Stimulated activated CD4-positive, alpha-beta T cell treated with anti-CD3 and anti-CD28 coated beads, Interleukin-12 subunit alpha, Interleukin-12 subunit beta, amount 100 ng/mL, for 48 hours (primary cell): ENCODE measurements at places on chromosomes 2 and 18.
A peak's percentile ranks its signal among the peaks of the same experiment; 100 is the strongest.

DNA sequence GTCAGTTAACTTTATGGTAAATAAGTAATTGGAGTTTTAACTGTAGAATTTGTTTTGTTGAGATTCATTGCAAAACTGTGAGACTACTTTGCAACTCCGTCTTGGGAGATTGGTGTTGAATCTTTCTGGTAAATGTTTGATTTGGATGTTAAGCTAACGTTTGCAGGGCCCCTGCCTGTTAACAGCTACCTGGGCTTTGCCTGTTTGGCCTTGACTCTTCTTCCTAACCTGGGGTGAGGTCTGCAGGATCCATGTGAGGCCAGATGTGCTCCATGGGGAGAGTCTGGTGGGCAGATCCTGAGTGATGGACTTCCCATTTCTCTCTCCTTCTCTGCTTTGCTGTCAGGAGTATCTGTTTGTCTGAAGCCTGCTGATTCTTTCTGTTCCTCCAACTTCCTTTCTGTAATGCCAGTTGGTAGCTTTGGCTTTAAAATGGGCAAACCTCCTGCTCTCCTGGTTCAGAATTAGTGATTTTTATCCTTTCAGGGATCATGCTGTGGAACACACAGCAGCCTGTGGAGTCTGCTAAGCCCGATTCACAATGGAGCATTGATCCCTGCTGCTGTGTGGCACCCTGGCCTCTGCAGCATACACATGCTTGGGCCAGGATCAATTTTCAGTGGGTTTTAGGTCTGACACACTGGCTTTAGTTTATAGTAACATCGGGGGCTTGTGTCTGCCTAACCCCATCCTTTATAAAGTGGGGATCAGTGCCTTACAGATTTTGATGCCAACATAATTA lies 36.3 kb downstream of the PTPRM start:
- no peak for DNase-seq

GRCh38 chr18:28143725-28144124 lies 33.2 kb downstream of the CDH2 start:
- no peak for DNase-seq

DNA sequence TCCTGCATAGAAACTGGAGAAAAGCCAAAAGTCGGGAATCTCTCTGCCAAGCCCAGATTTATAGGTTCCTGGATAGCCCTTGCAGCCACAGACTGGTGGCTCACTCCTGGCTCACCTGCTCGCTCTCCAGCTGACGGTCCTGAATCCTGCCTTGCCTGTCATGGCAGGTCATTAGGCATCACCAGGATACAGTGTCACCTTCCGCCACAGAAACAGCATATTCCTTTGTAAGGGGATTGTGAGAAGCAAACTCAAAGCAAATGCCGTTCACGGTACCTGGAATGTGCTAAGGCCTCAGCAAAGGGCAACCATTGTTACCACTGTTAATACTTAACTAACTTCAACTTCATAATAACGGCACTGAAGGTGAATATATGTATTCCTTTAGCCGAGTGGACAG lies 57.1 kb upstream of the GPR45 start:
- DNase-seq = no peak

DNA sequence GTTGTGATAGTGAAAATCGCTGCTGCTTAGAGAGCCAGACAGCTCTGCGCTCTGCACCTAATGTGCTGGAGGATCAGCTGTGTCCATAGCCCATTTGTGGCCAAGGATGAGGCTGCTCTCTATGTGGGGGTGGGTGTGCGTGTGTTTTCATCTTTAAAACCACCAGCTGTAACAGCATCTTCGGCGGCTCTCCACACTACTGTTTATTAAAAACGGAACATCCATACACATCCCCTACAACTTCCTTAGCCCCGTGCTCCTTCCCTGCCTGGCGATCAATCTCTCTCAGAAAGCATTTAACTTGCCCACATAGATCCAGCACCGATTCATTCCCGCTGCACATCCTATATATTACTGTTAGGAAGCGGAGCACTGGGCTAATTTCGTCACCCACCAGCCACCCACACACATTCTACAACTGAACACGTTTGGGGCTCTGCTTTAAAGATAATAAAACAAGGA lies 1.6 kb downstream of the CELF4 start:
- DNase-seq = no peak

DNA sequence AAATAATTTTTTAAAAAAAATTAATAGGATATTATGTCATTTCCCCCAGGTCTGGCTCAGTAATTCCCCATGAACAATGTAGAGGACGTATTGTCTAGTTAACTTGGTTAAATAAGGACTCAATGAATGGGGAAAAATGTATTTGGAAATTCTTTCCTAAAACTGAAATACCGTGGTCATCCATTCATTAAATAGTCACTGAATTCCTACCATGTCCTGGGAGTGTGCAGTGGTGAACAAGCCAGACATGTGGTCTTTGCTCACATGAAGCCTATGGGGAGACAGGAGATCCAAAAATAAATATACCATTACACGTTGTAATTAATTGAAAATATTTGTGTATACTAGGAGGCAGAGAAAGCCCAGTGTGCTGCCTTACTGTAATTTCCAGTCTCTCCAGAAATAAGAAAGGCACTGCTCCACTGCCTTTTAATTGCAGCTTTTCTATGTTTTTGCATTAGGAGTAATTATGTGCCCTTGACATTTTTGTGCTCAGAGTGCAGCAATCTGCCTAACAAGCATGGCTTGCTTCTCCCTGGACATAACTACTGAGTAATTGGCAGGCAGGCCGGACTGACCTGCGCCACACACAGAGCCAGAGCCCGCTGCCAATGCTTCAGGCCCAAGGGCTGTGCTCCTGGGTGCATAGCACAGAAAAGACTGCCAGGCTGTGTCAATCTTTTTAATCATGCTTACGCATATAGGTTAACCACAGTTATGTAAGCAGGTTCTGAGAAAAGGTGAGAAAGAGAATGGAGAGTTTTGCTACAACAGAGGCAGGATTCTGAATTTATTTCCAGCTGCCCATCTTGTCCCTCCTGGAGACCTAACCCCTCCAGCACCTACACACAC lies 22.2 kb upstream of the TTC39C start:
- no peak for DNase-seq

GRCh38 chr2:231691251-231691772 lies 17.0 kb upstream of the PTMA start:
- no peak for DNase-seq

DNA sequence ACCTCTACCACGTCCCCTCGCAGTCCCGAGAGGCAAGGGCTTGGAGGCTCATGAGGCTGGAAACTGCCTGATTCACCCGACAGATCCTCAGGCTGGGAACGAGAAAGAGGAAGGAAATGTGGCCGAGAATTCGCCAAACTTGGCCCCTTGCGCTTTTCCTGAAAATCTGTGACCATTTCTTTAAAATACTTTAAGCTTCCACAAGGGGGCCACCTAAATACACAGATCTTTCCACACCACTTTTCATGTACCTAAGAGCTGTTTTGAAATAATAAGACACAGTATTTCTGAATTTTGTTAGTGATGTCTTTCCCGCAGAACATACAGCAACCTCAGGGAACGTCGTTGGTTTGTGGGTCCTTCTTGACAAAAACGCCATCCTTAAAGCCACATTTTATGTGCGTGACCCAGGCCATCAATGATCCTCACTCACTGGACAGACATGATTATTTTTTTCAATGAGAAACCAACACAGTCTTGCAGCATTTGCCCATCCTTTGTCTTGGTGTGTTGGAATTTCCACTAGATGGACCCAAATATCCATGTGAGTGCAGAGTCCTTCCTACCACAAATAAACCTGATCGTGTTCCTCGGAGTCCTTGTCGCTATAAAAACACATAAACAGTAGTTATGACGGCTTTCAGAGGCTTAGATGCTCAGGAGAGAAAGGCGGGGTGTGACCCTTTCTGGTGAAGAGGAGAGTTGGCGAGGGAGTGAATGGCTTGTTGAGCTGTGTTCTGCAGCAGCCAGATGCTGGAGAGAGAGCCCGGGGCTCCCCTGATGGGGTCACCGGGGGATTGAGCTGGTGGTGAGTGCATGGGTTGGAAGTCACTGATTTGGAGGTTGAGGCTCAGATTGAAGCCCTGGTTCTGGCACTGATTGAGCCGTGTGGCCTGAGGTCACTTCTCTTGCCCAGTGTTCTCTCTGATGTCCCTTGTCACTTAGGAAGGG lies 25.0 kb downstream of the DCDC2C start:
- DNase-seq = peak; percentile 3

DNA sequence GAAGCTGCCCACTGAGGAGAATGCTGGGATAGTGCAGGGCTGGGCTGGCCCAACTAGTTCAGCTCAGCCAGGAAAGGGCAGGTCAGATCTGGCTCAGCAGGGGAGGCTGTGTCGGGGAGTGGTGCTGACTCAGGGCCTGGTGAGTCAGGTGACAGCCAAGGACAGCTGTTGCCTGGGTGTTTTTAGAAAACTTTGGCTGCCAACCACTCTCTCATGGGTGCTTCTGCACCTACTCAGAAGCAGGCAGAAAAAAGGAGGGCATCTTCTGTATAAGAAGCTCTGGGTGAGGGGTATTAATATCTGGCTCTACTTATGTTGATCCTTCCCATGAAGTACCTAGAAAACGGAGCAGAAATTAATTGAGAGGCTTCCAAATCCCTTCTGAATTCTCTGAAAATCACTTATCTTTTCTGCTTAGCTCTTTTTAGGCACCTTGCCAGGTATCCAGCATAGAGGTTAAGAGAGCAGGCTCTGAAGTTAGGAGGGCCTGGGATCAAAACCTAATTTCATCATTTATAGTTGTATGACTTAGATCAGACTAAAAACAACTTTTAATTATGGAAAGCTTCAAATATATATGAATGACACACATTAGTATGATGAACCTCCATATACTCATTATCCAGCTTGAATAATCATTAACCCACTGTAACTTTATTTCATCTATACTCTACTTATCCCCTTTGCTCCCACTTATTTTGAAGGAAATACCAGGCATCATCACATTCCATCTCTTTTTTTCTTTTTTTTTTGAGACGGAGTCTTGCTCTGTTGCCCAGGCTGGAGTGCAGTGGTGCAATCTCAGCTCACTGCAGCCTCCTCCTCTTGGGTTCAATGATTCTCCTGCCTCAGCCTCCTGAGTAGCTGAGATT lies 15.5 kb upstream of the RAB10 start:
- peak; percentile 14 for DNase-seq

GRCh38 chr2:188964976-188965546 lies 9.1 kb upstream of the COL3A1 start:
- no peak for DNase-seq

- no peak for DNase-seq
These were observed 269.4 kb downstream of the MYCN start for GRCh38 chr2:16209799-16210198.

DNA sequence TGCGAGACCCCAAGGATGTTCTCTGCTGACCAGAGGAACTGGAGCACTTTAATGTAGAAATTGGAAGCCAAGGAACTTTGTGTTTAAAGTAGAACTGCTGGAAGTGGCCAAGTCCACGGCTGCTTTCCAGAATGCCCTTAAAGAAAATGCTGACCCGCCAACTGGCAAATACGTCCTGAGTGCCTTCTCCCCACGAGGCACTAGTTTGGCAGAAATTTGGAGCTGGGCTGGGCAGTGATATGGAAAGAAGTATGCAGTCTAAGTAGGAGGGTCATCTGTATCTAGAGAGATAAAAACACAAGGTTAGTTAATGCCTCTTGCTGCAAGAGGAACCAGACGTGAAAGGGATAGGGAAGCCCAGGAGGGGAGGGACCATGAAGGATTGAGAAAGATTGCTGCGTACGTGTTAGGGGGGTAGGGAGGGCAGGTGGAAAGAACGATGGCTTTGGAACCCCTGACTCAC lies 59.3 kb upstream of the RFX8 start:
- DNase-seq = no peak

GRCh38 chr2:177711483-177712265 lies 319.1 kb downstream of the AGPS start:
- DNase-seq = no peak

DNA sequence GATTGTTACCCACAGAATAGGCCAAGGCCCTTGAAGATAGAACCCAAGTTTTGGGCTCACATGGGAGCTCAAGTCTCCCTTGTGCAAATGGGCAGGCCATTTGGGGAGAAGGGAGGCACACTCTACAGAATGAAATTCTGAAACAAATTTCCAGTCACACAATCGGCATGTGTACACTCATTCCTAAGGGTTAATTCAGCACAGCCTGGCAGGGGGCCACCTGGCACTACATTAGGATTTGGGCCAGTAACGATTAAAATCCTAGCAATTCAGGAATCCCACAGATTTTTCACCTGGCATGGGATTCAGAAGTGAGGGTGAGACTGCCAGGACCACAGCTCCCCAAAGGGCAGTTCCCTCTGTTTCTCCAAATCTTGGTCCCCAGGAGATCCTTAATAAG lies 46.4 kb downstream of the BMP10 start:
- DNase-seq = no peak

- no peak for DNase-seq
These were observed 308.0 kb downstream of the AFF3 start for GRCh38 chr2:99834426-99834825.

DNA sequence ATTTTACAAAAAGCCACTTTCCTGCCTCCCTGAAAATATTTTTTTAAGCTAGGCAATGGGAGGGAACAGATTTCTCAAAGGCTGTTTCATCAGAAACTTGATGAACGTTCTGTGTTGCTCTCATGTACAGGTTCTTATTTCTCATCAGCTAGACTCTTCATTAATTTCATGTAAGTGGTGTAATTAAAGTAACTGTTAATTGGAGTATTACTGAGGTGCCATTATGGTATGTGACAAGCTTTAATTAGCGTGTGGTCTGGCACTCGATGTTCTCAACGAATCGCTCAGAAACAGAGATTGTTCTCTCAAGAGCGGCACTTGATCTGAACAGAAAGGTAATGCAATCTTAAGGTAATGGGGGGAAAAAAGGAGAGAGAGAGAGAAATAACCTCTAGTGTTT lies 81.9 kb upstream of the MYCN start:
- no peak for DNase-seq

DNA sequence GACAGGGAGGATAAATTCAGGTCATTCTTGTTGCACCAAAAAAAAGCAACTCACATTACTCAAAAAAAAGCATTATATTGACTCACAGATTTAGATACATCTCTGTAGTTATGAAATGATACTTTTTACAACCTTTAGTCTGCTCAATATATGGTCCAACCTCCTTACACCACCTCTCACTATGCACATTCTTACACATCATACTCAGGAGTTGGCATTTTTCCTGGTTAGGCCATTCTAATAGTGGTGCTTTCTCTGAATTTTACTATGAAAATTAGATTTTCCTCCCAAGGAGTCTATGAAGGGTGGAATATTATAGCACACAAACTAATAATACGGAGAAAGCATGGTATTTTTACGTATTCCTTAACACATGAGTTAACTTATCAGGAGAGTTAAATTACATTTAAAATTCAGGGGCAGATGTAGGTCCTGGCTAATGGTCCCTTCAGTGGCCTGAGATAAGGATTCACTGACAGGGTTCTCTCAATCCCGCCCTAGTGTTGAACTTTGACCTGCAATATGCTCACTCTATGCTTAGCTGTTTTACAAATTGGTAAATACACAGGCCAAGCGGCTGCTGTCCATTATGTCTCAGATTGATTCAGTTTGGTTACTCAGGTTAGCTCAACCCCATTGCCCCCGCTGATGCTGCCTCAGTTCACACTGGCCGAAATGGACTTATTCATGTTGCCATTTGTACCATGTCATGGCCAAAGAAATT lies 153.6 kb downstream of the NCKAP5 start:
- DNase-seq = no peak

- DNase-seq = no peak
These were observed 748.9 kb upstream of the NXPH2 start for GRCh38 chr2:139529080-139529479.

GRCh38 chr2:103288696-103289095 lies 526.9 kb downstream of the TMEM182 start:
- no peak for DNase-seq
